ENCODE measurements at places on chromosomes 16 and 17.

- DNase-seq: peak; percentile 49
These were observed 18.2 kb downstream of the COTL1 start for GRCh38 chr16:84599521-84600202.

- no peak for DNase-seq
These were observed 20.0 kb downstream of the ADAMTS18 start for GRCh38 chr16:77414752-77415231.

DNA sequence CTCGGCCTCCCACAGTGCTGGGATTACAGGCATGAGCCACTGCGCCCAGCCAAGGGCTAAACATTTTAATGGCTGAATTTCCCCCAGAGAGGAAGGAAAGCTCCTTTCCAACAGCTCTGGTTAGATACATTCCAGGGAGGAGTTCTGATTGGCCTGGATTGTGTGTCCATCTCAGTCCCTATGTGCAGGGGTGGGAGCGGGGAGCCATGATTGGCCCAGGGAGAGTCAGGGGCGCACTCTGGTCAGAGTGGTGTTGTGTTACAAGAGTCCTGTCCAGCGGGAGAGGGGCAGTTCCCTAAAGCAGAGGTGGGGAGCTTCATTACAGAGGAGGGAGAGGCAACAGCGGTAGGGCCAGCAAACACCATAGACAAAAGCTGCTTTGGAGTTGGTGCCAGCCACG lies 75.0 kb downstream of the RAP1GAP2 start:
- DNase-seq: no peak

- peak; percentile 70 for DNase-seq
These were observed 44.0 kb downstream of the SREBF1 start for GRCh38 chr17:17792551-17793377.

DNA sequence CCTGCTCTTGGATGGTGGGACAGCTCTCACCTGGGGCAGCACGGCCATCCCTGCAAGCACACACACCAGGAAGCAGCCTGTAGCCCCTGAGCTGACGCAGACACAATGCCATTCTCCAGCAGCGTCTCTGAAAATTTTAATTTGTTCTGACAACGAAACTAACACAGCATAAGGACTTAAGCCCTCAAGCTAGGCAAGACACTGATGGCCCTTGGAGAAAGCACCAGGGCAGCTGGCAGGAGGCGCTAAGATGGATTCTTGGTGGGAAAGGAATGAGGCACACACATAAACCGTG lies 2.7 kb upstream of the LIMD2 start:
- DNase-seq: no peak

Measured in CD4-positive, alpha-beta memory T cell (primary cell).